ENCODE measurements at places on chromosomes 11 and 22.

- DNase-seq: no peak
Measured at GRCh38 chr11:80024119-80024518, 583.3 kb upstream of the TENM4 start.

- no peak for DNase-seq
Measured at GRCh38 chr11:19279451-19279850, 38.7 kb upstream of the E2F8 start.

DNA sequence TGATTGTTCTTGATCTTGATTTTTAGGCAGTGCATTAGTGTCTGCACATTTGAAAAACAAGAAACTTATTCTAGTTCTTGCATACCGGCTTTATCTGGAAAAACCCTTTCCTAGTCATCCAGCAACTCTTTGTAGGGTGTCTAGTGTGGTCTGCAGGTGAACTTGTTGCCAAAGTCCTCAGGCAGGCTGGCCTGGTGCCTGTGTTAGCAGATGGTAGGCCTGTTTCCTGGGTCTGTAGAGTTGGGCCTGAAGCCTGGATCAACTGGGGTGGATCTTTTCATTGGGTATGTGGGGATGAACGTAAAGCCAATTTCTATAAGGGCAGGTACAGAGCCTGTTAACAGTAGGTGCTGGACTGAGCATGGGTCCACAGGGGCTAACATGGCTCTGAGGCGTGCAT, 5.6 kb upstream of the GLYATL1 start:
- DNase-seq: no peak

- DNase-seq: no peak
Measured at GRCh38 chr11:114284021-114284420, 12.2 kb upstream of the NNMT start.

- DNase-seq: peak; percentile 0
Measured at GRCh38 chr11:2516276-2517015, 71.6 kb downstream of the KCNQ1 start.

GRCh38 chr11:9982796-9983579, 311.0 kb downstream of the SBF2 start:
- DNase-seq: no peak

- DNase-seq: no peak
Measured at GRCh38 chr22:30183861-30184278, 62.7 kb downstream of the LIF start.

GRCh38 chr11:129455101-129455500, 79.5 kb downstream of the BARX2 start:
- DNase-seq: no peak

DNA sequence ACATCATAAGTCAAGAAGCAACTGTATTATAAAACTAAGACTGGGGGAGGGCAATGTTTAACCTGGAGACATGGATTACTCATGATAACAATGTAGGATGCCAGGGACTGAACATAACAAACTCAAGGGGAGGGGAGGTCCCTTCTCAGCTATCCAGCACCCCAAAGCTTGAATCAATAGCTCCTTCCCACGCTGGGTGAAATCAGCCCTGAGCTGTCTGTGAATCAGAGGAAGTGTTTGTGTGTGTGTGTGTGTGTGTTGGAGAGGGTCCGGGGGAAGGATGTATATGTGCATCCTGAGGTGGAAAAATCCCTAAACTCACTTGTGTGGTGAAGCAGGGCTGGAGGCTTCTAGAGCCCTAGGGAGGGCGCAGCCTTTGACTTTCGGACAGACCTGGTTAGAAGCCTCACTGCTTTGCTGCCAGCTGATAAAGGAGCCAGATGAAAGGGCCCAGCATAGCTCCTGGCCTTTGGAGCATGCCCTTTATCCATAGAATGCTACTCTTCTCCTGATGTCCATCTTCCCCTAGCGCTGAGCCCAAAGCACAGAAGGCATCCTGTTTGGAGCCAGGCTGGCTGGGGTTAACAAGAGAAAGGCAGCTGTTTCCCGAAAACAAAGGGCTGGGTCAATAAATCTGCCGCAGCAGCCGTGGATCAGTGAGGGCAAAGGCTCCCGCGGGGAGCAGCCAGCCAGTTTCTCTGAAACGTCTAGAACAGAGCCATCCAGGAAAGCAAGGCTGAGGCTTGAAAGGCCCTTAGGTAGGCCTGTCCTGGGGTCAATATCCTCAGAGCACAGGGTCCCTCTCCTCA, 35.8 kb downstream of the TNKS1BP1 start:
- no peak for DNase-seq

DNA sequence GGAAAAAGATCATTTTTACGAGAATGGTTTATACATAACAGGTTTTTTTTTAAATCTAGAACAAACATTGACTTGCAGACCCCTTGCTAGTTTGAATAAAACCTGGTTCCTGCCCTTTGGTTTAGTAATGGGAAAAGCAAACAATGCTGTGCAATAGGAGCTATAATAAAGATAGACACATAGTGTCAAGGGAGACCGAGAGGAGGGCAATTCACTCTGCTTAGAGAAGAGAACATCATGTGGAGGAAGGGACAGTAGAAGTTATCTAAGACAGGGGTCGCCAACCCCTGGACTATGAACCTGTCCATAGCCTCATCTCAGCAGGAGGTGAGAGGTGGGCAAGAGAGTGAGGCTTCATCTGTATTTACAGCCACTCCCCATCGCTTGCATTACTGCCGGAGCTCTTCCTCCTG, 7.0 kb upstream of the RDX start:
- no peak for DNase-seq

- DNase-seq: no peak
Measured at GRCh38 chr11:2825889-2826678, 59.5 kb downstream of the CDKN1C start.

- peak; percentile 56 for DNase-seq
Measured at GRCh38 chr22:39144101-39144767, 8.2 kb downstream of the CBX7 start.

- no peak for DNase-seq
Measured at GRCh38 chr11:76566811-76567210, 103.7 kb downstream of the LRRC32 start.

DNA sequence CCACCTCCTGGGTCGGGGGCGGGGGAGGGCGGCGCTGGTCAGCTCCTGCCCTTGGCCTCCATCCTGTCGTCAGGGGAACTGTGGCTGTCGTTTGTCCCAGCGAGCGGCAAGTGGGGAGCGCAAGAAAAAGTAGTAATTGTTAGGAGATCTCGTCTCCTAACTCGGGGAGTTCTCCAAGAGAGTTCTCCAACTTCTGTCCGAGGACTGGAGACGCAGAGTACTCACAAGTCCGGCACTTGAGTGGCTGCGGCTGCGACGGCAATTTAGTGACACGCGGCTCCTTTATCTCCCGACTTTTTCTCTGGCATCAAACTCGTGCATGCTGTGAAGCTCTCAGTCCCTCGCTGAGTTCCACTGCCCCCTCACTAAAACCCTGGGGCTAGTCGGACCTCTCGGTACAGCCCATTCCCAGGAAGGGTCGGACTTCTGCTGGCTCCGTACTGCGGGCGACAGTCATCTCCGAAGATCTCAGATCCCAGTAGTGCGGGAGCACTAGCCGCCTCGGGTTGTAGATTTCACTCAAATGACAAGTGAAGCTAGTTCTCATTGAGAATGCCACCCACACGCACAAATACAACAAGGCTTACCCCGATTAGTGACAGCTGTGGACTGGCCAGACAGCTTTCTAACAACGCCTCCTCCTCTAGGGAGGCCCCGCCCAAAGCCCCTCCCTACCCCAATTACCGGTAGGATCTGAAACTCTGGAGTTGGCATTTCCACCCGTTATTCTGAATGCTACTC, at the start of gene PGR:
Gene PGR (minus strand): TSS at position 611 of the 741 bp plus-strand sequence. CDS start 743 bp downstream, outside the sequence.
- no peak for DNase-seq

DNA sequence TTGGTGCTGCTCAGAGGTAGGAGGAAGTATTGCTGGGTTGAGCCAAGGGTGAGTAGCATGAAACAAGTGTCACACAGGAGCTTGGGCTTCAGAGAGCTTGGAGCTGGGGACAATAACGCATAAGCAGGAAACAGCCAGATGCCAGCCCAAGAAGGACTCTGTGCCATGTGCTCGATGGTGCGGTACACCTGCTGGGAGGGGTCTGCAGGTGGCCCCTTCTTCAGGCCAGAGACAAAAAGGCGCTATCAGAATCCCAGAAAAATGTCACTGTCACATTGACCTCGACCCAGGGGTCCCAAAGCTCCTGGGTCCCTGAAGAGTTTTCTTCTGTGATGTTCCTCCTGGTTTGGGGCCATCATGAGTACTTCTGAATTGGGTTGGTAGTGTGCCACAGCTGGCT, 244.4 kb downstream of the TBC1D22A start:
- DNase-seq: no peak

DNA sequence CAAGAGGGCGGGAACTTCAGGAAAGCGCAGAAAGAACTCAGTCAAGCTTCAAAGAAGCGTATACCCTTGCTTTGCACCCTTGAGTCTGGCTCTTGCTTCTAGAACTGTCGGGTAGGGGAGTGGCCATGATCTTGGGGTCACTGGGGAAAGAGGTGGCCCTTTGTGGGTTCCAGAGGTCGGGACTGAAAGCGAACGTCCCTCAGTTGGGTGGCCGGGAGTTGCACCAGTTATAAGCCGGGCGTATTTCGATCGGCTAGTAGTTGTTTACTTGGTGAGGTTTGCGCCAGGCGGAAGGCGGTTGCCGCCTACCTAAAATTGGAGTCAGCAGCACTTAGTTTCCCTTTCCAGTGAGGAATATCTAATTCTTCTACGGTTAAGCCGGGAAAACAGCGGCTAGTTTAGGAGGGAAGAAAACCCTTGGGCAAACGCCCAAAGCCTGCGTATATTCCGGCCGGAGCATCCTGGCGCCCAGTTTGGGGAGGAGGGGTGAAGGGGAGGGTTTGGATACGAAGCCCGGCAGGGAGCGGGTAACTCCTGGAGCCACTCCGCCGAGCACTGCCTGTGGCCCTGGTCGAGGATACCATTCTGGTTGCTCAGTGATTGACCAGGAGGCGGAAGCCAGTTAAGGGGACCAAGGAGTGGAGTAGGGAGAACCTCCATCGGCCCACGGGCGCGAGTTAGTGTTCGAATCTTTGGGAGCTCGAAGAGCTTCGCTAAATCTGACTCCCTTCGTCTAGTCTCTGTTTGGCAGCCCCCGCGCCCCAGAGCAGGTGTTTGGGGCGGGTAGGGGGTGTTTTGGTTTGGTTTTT, 807 bp upstream of the WT1 start:
- no peak for DNase-seq

DNA sequence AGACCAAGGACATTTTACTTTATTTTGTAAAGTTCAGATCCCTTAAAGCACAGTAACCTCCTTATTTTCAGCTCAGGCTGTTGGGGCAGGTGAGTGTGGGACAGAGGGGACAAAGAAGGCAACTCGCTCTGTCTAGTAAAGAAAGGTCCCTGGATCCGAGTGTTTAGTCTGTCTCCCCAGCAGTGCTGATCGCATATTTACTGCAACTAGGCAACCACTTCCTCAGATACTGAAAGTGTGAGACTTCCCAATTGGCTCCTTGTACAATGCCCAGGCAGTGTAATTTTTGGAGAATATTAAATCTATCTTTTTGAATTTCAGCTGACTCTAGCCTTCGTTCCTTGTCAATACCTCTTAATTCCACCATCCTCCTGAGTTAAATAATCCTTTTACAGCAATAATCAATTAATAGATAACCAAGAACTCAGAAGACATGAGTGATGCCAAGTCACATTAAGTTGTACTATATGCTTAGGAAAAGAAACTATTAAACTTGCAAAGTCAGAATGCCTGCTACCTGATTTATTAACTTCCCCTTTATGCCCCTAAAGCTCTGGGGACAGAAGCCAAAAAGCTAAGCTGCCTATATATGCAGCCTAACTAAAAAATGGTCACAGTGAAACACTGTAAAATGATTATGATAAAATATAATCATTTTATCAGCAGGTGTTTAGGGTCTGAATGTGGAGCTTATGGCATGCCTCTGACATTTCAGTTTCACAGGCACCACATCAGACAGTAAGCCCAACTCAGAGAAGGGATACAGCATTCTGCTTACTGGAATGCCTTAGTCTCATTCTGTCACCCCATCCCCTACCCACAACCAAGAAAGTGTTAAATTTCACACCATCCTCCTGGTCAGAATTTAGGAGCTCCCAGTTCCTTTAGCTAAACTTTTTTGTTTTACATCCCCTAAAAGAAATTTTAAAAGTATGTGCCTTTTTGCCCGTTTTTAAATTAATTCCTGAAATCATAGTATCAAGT, 138.7 kb downstream of the TRIM44 start:
- no peak for DNase-seq

- no peak for DNase-seq
Measured at GRCh38 chr22:49569286-49570031, 258.2 kb downstream of the BRD1 start.

DNA sequence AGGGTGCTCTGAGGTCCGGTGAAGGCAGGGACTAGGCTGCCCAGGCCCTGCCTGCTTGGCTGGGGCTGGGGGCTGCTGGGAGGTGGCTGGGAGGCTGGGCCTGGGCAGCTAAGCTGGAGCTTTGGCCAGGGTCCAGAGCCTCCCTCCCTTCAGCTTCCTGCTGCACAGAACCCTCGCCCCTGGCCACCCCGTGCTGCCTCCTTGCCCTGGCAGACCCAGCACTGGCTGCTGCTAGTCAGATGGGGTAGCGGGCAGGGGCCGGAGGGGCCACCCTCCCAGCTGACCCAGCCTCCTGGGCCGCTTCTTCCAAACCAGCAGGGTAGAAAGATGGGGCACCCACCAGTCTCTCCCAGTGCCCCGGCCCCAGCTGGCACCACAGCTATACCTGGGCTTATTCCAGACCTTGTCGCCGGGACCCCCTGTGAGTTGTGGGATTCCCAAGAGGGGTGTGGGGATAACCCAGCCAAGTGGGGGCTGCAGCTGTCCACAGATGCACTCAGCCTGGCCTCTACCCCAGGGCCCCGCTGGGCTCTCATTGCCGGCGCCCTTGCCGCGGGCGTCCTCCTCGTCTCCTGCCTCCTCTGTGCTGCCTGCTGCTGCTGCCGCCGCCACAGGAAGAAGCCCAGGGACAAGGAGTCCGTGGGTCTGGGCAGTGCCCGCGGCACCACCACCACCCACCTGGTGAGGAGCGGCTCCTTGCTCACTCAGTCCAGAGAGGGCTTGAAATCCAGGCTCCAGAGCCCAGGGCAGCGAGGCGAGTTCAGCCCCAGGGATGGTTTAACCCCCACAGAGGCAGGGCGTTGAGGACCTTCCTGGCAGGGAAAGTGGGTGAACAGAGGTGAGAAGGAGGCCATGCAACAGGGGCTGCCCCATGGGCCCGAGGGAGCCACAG, at the start of gene SYT8:
Gene SYT8 (plus strand): TSS at position 212 of the 892 bp plus-strand sequence. CDS start 116 bp downstream, at position 328.
- DNase-seq: no peak

- DNase-seq: no peak
Measured at GRCh38 chr22:40433416-40434090, 63.2 kb downstream of the SGSM3 start.

- no peak for DNase-seq
Measured at GRCh38 chr11:35211952-35212351, 73.0 kb downstream of the CD44 start.
